Activated CD4-positive, alpha-beta T cell treated with anti-CD3 and anti-CD28 coated beads, Interleukin-2, amount 50 U/mL, for 16 hours (primary cell): ENCODE measurements at places on chromosomes 11 and 22.

GRCh38 chr11:19435306-19435989 lies 194.7 kb upstream of the E2F8 start:
- no peak for DNase-seq

DNA sequence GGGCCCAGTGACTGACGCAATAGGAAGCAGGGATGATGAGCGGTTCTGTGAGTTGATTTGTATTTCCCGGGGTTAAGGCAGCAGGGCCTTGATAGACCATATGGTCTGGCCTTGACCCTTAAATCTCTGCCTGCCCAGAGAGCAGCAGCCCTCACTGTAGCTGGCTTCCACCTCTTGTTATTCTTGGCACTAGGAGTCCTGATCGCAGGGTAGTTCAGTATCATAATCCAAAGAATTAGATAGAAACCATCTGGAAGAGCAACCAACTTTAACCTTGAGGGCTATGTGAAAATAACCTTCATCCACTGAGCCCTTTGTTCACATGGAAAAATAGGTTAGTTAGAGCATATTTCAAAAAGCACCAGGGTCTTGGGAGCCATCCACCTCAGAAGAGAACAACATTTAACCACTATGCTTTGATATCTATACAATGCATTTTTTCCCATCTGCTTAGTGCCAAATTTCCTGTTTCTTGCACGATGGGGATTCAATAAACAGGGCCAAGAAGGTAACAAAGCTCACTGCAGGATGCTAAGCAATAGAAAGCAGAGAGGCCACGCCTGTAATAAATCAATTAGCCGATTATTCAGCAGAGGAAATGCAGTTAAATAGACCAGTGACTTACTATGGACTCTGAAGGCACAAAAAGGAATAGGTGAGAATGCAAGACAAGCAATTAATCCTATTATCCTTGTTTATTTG lies 761.3 kb downstream of the OPCML start:
- no peak for DNase-seq

DNA sequence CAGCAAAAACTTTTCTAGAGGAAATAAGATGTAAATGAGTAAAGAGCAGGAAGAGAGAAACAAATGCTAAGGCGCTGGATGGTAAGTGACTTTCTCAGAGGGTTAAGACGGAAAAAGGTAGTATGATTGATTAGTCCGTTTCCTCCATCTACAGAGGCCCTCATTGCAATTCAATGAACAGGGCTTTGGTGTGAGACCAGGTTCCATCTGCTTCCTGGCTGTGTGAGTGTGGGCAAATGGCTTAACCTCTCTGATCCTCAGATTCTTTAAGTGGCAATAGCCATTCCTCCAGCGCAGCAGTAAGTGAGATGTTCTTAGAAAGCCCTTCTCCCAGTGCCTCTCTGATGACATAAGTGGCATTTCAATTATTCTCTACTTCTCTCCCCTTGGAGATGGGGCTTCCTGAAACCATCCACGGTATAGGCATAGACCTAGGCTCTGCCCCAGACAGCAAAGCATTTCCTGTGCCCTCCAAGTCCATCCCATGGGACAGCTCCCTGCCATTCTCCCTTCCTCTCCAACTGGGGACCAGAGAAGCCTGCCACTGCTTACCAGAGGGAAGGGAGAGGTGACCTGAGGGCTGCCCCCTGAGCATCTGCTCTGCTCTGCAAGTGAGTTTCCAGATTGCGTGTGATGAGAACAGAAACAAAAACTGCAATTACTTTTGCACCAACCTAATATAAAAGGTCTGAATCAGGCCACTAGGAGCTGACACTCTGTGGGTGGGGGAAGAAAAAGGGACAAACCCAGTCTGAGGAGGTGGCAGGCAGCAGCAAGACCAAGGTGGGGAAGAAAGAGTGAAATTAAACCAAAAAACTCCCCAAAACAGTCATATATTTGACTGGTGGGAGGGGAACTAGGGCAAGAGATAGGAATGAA lies 12.7 kb upstream of the CD44 start:
- peak; percentile 78 for DNase-seq

DNA sequence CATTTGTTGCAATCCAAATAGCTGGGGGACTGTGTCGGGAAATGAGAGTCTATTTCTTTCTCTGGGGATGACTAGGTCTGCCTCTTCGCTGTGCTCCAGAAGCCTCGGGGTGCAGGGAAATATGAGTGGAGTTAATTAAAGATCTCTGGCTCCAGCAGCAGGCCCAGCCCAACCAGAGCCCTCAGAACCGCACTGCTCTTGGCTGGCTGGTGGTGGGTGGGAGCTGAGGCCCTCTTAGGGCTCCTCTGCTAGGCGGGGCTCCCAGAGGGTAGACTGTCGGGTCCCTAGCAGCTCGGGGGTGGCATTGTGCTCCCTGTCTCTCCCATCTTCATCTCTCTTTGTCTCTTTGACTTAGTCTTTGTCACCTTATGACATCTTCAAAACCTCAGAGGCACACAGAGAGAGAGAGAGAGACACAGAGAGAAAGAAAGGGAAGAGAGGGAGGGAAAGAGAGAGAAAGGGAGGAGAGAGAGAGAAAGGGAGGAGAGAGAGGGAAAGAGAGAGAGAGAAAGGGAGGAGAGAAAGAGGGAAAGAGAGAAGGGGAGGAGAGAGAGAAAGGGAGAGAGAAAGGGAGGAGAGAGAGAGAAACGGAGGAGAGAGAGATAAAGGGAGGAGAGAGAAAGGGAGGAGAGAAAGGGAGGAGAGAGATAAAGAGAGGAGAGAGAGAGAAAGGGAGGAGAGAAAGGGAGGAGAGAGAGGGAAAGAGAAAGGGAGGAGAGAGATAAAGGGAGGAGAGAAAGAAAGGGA lies 20.2 kb downstream of the MPPED1 start:
- no peak for DNase-seq

- DNase-seq: no peak
Observed at GRCh38 chr11:74990941-74991340, 2.2 kb downstream of the NEU3 start.

DNA sequence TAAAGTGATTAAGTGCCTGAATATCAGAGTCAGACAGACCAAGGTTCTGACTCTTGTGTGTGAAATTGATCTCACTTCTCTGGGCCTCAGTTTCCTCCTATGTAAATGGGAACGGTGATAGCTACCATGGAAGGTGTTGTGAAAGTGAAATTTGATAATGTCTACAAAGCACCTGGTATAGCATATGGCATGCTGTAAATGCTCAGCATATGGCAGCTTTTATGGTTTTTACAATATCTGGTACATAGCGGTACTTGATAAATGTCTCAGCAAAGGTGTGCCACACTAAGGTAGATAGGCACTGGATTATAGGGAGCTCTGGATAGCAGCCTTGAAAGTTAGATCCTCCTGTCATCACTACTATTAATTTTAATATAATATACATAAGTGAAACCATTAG lies 19.9 kb downstream of the POU2AF2 start:
- no peak for DNase-seq

DNA sequence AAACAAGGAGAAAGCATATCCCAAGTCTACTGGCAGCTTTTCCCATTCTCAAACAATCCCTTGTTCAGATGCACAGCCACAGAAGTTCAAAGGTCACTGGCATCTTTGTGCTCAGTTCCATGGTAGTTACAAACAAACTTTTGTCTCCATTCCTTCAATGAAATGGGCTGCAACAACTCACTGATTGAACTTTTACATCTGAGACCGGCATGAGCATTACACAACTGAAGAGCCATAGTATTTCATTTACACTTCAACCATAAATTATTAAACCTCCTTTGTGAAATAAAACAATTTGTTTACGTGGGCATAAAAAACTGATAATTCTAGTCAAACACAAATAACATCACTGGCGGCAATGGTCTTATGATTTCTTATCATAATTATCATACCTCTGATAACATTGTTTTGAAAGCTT lies 67.8 kb upstream of the ARHGAP32 start:
- DNase-seq: no peak

DNA sequence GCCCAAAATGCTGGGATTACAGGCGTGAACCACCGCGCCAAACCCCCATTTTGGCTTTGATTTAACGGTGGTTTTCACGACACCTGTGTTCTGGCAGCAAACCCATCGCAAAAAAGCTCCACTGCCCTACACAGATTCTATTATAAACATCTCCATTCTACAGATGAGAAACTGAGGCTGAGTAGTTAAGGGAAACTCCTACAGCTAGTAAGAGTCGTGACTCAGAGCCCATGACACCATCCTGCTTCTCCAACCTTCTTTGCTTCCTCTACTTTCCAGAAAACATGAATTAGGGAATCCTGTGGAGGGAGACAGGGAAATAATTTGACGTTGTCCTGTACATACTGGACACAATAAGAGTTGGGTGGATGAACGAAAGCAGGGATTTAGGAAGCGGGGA lies 429 bp upstream of the SNX15 start:
- DNase-seq: no peak

- peak; percentile 66 for DNase-seq
Observed at GRCh38 chr11:130131961-130132850, 27.4 kb upstream of the ST14 start.

- DNase-seq: no peak
Observed at GRCh38 chr11:126362879-126363655, 7.6 kb downstream of the ST3GAL4 start.

- no peak for DNase-seq
Observed at GRCh38 chr11:68092411-68092810, 28.8 kb downstream of the CHKA start.

DNA sequence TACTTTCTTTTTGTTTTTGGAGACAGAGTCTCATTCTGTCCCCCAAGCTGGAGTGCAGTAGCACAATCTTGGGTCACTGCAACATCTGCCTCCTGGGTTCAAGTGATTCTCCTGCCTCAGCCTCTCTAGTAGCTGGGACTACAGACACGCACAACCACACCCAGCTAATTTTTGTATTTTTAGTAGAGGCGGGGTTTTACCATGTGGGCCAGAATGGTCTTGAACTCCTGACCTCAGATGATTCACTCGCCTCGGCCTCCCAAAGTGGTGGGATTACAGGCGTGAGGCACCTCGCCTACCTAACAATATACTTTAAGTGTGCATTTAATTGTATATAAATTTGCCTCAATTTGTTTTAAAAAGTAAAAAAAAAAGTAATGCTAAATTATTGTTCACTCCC lies 38.4 kb downstream of the GRK3 start:
- no peak for DNase-seq

- no peak for DNase-seq
Observed at GRCh38 chr11:76155500-76156227, 50.6 kb downstream of the WNT11 start.

DNA sequence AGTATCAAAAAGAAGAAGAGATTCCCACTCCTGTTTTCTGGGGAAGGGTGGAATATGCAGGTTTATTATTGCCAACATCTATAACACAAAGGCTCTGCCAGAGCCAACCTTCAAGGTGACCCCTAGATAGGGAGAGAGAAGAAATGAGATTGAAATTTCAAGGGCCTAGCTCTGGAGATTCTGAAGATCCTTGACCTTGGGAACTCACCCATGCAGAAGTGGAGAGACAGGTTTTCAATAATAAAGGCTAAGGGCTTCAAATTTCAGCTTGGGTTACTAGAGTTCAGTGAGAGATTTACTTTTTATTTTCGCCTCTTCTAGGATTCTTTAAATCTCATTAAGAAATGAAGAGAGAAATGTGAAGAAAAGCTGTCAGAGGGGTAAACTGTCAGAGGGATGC lies 98.4 kb downstream of the CD44 start:
- no peak for DNase-seq

- no peak for DNase-seq
Observed at GRCh38 chr11:128596250-128596649, 8.9 kb upstream of the ETS1 start.

DNA sequence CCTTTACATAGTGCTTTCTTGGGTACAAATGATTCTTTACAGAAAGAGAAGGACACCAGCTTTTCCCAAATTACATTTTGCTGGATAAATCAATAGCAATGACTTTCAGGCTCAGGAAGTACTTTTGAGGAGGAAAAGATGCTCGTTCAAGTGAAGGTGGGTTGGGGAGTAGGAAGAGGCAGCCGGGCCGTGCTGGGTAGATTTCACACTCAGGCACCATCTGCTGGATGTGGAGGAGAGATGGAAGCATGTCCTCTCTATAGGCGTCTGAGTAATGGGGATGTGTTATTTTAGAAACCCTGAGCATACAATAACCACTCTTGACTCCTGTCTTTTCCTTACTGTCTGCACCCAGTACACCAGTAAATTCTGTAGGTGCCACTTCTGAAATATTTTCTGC lies 152.3 kb upstream of the LARGE1 start:
- DNase-seq: no peak

DNA sequence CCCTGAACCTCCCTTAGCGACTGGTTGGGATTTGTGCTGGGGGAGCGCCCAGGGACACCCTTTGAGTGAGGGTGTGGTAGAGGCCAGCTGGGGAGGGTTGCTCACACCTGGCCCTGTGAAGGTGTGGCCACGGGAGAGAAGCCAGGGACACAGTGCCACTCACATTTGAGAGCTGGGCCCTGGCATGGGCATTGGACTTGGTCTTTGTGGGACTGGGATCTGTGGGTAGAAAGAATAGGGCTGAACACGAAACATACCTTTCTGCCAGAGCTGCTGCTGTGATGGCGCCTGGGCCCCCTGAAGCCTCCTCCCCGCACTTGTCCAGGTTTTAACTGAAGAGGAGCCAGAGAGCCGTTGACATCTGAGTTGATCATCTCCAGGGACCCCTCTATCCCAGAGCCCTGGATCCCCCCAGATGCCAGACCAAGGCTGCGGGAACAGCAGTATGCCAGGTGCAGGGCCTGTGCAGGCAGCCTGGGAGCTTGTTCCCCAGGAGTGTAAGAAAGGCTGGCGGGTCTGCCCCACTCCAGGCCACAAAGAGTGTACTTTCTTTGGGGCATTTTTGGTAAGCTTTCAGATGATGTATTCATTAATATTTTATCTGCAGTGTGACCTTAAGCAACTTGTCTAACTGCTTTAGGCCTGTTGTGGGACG lies 284.1 kb downstream of the TBC1D22A start:
- DNase-seq: no peak

DNA sequence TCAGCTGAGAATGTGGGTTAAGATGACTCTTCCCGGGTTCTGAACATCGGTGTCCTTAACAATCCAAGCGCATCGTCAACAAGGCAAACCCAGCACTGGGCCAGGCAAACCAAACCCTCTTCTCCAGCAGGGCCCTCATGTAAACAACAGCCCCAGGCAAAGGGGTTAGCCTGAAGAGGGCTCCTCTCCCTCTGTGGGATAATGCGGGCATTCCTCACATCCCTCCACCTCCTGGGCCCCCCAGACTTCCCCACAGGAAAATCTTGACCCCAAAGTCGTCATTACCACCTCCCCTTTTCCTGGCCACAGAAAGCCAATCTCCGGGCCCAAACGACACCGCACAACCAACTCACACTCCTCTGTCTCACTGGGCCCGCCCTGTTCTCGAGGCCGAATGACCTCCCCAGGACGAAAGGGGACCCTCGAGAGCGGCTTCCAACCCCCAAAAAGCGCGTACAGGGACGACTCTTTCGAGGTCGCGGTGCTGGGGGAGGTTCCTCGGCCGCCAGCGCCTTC lies 566 bp downstream of the DDB1 start:
- no peak for DNase-seq

DNA sequence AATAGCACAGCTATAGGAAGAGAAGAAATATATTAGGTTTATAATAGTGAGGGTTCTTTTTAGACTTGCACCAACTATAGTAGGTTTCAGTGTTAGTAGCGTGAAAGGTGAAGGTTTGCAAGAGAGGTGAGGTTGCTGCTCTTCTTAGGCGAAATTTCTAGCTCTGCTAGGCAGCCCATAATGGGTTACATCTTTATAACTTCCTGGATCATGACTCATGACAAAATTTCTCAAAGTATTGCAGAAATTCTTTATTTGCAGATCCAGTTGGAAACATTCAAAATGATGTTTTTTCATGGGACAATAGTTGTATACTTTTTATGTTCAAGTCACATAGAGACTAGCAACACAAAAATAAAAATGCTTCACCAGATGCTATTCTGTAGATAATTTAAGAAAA lies 260.0 kb downstream of the SOX6 start:
- no peak for DNase-seq
